ENCODE measurements at places on chromosomes 13 and 19.

DNA sequence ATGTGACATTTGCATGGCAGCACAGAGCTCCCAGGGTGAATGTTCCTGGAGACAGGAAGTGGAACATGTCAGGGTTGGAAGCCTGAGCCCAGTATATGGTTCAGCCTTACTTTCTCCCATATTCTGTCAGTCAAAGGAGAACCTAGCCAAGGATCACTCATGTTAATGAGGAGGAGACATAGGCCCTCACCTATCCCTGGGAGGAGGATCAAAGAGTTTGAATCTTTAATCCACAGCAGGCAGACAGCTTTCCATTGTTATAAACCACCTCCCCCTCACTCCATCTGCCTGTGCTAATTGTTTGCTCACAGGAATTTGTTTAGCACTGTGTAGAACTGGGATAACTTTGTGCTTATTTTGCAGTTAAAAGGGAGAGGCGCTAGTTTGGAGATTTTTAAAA is 1069.1 kb downstream of the EFNB2 start:
- no peak for DNase-seq

- no peak for DNase-seq
These were observed 8.2 kb upstream of the VWA8 start for GRCh38 chr13:41969072-41969471.

GRCh38 chr13:82356667-82357410 is 1525.4 kb downstream of the SLITRK1 start:
- no peak for DNase-seq

DNA sequence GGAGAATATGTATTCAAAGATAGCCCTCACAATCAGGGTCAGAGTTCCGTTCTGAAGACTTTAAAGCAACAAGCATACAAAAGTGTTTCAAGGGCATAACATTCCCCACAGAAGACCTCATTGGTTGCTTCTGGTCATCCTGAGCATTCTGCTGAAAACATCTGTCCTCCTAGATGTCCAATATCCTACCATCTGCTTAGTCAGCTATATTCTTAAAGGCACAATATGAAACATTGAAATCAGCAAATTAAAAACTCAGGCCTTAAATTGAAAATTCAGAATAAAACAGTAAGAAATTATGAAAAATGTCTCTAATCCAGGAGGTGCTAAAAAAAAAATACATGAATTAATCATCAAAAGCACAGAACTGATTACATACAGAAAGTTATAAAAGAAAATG is 1491.2 kb upstream of the PRR20A start:
- DNase-seq = no peak

DNA sequence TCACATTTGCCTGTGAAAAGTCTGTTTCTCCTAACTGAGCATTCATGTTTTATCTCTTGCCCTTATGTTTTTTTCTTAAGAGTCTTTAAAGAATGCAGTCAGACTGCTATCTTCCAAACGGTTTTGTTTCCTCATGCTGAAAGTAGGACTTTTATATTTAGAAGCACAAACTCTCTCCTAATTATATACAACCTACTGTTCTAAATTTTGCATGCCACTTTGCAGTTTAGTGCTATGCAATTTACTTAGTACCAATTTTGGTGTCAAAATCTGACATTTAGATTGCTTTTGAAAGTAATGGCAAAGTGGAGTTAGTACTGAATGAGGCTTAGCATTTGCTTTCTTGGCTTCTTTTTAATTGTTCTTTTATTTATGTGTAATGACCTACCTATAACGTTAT is 55.1 kb upstream of the PCDH20 start:
- DNase-seq = no peak

DNA sequence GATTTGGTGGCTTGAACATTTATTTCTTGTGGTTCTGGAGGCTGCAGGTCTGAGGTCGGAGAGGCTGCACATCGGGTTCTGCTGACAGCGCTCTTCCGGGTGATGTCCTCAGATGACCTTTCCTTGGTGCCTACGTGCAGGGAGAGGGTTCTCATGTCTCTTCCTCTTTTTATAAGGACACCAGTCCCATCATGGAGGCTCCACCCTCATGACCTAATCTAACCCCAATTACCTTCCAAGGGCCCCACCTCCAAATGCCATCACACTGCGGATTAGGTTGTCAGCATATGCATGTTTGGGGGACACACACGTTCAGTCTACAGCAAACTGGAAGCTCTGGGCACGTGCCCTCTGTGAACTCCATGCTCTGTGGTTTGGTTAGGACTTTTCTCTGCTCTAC is 338.6 kb downstream of the FGF9 start:
- DNase-seq = no peak

DNA sequence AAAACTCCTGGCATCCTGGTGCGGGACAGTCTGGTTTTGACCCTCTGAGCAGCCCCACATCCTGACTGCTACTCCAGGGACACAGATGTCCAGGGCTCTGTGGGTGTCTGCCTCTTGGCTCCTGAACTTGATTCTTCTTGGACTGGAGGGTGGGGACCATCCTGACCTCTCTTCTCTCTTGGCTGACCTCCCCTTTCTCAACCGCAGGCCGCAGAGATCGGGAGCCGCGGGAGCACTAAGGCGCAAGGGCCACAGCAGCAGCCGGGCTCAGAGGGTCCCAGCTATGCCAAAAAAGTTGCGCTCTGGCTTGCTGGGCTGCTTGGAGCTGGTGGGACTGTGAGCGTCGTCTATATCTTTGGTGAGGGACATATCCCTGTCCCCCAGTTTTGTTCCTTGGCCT is 1.0 kb downstream of the TIMM50 start:
- DNase-seq = no peak

GRCh38 chr19:41810301-41810700 is 13.9 kb downstream of the CEACAM3 start:
- no peak for DNase-seq

DNA sequence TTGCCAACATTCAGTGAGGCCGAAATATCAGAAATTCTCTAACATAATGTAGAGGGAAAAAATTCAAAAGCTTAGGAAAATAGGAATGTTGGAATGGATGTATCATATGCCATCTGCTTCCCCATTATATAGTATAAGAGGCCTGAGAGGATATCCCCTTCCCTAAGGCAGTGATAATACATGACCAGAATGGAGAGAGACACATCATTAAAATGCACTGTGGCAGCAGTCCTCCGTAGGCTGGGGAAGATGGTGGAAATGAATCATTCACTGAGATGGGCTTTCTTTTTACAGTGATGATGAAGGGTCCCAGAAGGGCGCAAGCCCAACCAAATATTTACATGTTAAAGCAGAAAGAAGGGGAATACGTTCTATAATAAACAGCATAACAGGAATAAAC is 799.1 kb upstream of the SPRY2 start:
- no peak for DNase-seq

GRCh38 chr13:73732350-73732749 is 401.9 kb downstream of the KLF12 start:
- no peak for DNase-seq

DNA sequence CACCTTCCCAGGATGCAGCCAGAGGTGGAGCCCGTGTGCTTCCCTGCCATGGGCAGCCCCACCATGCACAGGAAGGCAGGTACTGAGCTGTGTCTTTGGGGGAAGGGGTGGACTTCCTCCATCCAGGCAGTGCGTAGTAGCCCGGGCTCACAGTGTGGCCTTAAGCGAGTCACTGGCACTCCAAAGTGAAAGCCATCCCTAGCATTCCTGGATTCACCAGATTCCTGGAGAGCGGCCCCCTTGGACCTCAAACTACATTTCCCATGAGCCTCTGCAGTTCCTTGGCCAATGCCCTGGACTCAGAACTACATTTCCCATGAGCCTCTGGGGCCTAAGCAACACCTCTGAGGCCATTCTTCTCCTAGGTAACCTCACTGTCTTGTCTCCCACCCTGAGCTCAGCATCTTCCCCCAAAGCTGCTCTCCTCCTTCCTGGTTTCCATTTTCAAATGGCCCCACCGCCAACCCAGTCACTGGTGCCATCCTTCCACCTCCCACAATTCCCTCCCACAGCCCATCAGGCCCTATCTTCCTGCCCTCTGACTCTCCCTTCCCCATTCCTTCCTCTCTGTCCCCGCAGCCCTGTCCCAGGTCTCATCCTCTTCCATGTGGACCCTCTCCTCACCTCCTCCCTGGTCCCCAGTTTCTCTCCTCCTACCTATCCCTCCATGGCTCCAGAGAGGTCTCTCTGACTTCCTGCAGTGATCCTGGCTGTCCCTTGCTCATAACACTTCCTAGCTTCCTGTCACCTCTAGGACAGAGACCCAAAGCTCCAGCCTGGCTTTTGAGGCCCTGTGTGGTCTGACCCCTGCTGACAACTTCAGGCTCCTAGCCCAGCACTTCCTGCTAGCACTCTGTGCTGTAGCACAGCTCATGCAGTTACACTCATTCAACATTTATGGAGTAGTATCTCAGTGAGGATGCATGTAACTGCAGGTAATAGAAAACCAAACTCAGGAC is at the start of gene C19orf81:
Gene C19orf81, plus strand, starts transcription at position 13 of the 959 bp plus-strand sequence. Its CDS starts 0 bp downstream, at position 13.
- no peak for DNase-seq

Measured in activated CD4-positive, alpha-beta T cell treated with anti-CD3 and anti-CD28 coated beads, Interleukin-2, amount 50 U/mL, for 1 hour (primary cell).